ENCODE measurements at places on chromosomes 3 and 15.
A peak's percentile ranks its signal among the peaks of the same experiment; 100 is the strongest.

DNA sequence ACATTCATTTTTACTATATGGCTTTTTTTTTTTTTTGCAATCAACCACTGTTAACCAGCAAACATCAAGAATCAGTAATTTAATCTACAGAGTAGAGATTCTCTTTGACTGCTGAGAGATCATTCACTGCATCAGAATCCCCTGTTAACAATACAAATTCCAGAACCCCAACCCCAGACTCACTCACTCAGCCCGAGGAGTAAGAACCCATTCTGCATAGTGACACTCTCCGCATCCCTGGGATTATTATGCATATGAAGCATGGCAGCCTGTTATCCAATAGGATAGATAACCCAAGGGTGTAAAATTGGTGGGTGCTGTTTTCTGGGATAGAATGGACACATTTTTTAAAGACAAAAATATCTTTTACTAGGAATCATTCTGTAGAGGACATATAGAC, 76.3 kb upstream of the CCDC39 start:
- peak; percentile 45 for DNase-seq

- DNase-seq, result no peak
Observed at GRCh38 chr3:158102242-158103080, 3.8 kb downstream of the SHOX2 start.

GRCh38 chr3:128965818-128966217, 28.1 kb downstream of the CFAP92 start:
- no peak for DNase-seq

- DNase-seq, result no peak
Observed at GRCh38 chr15:44790215-44790614, 53.9 kb downstream of the TRIM69 start.

GRCh38 chr15:48132874-48133273, 12.1 kb downstream of the SLC24A5 start:
- no peak for DNase-seq

- DNase-seq, result no peak
Observed at GRCh38 chr15:77786956-77787355, 154.2 kb upstream of the LINGO1 start.

GRCh38 chr15:92104072-92104471, 250.6 kb downstream of the SLCO3A1 start:
- DNase-seq, result no peak

DNA sequence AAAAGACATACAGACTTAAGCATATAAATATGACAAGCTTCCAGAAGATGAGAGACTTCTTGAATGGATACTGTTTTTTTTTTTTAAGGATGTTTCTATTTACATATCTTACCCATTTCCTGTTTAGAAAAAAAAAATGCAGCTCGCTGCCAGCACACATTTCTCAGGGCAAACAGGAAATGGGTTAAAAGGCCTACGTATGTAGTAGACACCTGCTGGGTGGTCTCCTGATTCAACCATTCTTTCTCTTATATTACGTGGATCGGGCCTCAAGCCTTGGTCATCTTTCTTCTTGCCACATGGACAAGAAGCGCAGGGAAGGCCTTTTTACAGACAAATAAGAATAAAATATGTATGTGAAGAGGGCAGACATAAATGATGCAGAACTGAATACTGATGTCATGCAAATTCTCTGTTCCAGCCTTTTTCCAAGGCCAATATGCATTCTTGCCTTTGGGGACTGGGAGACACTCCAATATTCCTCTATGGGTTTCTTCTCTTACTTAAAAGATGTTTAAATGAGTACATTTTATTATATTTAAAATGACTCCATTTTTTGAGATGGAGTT, 35.0 kb upstream of the TJP1 start:
- no peak for DNase-seq

DNA sequence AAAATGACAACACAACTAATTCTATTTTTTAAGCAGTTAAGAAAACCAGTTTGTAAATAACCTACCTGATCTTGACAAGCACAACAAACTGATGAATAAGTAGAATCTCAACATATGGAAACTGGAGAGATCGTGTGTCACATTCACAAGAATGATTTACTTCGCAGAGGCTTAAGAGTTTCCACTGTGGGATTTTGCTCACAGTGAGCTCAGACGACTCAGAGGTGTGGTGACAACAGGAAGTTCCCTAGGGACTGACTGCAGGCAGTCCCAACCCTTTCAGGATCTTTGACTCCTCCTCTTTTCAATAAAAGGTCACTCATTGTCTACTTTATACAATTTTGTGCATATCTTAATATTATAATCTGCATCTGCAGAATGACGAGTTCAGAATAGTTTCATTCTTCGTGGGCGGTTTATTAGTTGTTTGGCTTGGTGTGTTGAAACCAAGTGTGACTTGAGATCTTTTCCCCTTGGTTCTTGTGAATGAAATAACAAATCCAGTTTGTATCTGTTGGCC, at the start of gene LIPH:
Gene LIPH (minus strand): TSS at position 231 of the 520 bp plus-strand sequence. CDS start 117 bp downstream, at position 114.
- DNase-seq, result peak; percentile 48

- DNase-seq, result no peak
Observed at GRCh38 chr15:74977599-74977998, 17.8 kb upstream of the SCAMP5 start.

DNA sequence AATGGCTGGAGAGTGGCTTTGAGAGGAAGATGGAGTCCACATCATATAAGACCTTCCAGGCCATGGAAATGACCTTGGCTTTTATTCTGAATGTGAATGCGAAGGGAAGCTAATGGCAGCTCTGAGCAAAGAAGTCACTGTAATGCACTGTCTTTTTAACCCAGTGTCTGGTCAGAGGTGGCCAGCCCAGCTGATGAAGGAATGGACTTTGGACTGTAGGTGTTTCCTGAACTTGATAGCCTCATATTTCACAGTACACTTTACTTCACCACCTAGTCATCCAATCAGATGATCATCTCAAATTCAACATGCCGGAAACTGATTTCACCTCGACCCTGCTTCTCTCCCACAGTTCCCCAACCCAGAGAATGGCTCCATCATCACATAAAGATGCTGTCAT, 33.4 kb downstream of the DCLK3 start:
- no peak for DNase-seq

DNA sequence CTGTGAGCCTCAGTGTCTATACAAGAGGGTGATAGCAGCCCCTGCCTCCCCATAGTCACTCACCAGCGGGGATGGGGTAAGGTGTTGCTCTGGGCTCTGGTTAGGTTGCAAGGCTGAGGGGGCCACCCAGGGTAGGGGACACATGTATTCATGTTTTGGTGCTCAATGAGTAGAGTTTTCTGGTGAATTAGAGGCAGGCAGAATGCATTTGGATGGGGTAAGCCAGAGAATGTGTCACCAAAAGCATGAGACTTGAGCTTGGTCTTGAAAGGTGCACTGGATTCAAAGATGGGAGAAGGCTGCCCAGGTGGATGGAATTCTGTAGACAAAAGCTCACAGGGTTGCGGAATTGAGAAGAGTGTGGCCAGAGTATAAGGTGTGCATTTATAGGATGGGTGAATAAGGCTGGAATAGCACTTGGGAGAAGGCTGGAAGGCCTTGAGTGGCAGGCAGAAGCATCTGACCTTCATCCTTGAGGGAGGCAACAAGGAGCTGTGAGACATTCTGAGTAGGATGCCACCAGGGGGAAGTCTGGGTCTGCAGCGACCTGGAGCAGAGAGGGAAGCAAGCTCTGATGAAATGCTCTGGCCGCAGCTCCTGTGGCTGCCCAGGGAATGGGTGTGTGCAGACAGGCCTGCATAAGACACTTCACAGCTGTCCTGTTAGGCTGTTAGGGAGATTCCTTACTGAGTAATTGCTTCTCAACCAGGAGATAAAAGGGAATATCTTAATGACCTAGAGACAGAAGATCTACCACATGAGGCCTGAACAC, 149.6 kb downstream of the CHDH start:
- DNase-seq, result no peak

DNA sequence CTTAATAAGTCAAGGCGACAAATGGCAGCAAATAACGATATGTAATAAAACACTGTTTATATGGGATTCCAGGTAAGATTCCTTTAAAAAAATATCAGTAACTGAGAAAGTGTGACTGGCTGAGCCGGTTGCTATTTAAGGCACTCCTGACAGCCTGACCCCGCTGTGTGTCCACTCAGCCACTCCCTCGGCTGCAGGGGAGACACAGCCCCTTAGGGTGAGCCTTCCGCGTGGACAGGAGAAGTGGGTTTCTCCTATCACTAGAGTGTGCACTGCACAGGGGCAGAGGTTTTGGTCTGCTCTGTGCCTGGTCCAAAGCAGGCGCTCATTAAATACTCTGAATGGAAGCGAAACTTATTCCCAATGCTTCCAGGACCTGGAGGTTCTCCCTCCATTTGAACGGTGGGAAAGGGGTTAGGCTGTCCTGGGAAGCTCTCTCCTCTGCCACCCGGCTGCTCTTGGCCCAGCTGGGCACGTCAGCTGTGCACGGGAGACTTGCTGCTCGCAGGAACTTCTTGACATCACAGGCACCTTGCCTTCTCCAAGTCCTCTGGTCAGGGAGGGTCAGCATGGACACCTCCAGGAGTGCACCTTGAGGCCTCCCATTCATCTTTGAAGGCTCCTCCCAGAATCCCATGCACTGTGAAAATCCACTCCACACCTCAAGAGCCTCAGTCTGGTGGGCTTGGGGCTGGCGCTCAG, 43.3 kb upstream of the SLCO2A1 start:
- no peak for DNase-seq

DNA sequence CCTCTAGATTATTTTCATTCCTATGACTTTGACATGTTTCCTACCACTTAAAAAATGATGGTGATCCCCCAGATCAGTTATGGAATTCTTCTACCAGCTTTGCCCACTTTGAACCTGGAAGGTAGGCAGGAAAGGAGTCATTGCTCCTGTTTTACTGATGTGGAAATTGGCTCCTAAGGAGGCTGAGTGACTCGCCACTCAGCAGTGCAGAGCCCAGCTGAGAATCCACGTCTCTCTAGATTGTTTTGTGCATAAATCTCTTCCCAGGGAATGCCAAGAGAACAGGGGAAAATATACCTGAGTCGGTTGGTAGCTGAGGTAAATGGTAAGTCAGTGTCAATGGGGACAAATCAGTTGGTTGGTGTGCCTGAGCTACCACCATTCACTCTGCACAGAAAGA, 4.7 kb downstream of the LTF start:
- DNase-seq, result no peak

GRCh38 chr3:38950581-38950980, 101.2 kb downstream of the SCN11A start:
- DNase-seq, result no peak

DNA sequence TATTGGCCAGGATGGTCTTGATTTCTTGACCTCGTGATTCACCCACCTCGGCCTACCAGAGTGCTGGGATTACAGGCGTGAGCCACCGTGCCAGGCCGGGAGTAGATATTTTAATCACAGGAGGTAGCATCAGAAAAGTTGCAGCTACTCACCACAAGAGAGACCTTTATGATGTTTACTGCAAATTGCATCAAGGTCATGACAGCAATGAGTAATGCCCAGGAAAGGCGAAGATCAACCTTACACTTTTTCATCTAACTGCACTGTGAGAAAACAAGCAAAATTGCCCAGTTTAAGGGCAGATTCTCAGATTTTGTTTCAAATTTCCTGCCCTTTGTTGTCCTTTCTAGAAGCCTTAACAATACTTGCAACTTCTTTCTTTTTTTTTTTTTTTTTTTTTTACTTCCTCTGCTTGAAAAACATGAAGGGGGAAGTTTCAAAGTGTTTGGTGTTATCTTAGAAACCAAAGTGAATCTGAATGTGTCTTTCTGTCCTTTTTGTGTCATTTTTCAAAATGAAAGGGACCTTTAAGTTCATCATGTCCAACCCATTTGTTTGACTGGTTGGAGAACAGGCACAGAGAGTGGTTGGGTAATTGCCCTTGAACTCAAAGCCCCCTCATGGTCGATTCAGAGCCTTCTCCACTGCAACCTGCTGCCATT, 25.0 kb downstream of the TGFBR2 start:
- no peak for DNase-seq

DNA sequence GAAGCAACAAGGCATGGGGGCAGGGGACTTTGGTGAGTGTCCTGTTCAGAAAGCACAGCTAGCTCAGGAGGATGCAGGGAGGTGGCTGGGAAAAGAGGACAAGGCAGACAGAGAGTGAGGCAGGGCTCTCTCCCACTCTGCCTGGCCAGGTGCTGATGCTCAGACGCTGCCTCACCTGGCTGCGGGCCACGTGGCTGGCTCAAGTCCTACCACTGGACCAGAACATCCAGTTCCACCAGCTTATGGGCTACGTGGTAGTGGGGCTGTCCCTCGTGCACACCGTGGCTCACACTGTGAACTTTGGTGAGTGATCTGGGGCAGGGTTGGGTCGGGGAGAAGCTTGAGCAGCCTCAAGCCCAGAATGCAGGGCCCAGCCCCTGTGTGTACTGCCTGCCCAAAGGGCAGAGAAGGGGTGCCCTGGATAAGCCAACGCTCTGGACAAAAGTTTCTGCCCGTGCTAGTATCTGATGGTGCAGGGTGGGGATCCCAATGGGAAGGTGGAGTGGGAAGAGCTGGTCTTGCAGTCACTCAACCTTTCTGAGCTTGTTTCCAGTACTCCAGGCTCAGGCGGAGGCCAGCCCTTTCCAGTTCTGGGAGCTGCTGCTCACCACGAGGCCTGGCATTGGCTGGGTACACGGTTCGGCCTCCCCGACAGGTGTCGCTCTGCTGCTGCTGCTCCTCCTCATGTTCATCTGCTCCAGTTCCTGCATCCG, 20.9 kb downstream of the NOX5 start:
- peak; percentile 76 for DNase-seq

DNA sequence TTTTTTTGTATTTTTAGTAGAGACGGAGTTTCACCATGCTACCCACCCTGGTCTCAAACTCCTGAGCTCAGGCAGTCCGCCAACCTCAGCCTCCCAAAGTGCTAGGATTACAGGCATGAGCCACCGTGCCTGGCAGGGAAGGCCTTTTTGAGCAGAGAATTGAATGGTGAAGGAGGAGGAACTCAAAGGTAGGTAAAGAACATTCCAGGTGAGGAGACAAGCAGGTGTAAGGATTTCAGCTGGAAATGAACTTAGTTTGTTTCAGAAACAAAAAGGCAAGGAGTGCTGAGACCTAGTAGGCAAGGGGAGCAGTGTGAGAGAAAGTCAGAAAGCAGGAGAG, 2.5 kb downstream of the TICRR start:
- no peak for DNase-seq

DNA sequence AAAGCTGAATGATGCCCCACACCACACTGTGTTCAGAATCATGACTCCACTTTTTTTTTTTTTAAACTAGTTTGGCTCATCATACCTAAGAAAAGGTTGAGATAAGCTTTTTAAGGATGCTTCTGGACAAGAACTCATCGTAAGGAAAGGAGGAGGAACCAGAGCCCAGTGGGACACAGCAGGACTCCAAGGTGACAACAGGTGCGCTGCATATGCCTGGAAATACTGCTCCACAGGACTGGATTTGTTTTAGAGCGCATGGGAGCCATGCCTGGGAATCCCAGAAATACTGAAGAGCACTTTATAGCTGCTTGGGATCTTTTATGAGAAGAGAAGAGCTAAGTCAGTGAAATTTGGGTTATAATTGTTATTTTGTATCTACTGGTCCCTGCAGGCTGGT, 93.4 kb downstream of the NEDD4 start:
- no peak for DNase-seq
